ENCODE measurements at places on chromosomes 7 and 10. TPM values are rescaled to one million over a fixed set of nuclear protein-coding genes. Genes with fewer than 3 reads are reported as not detected.

The DOCK4 gene
- total RNA-seq, result 81.6 TPM

The OR2A1 gene
- under 0.01 TPM for total RNA-seq

The CYP3A5 gene
- total RNA-seq, result under 0.01 TPM

The PLEKHS1 gene
- total RNA-seq, result not detected

The SHTN1 gene
- 78.2 TPM for total RNA-seq

The AKR1D1 gene
- total RNA-seq, result not detected

The ZFAND2A gene
- 16.0 TPM for total RNA-seq

The CUL2 gene
- total RNA-seq, result 45.0 TPM

The CADPS2 gene
- 3.2 TPM for total RNA-seq

The AEBP1 gene
- total RNA-seq, result 7.9 TPM

The TFR2 gene
- 3.9 TPM for total RNA-seq

All from temporal lobe (tissue), 4 donors.